ENCODE measurements at places on chromosomes 7 and 10. TPM values are rescaled to one million over a fixed set of nuclear protein-coding genes. Genes with fewer than 3 reads are reported as not detected.
A peak's percentile ranks its signal among the peaks of the same experiment; 100 is the strongest.

- DNase-seq, result no peak
These were observed 54.1 kb downstream of the SRI start for GRCh38 chr7:88165697-88166096.

DNA sequence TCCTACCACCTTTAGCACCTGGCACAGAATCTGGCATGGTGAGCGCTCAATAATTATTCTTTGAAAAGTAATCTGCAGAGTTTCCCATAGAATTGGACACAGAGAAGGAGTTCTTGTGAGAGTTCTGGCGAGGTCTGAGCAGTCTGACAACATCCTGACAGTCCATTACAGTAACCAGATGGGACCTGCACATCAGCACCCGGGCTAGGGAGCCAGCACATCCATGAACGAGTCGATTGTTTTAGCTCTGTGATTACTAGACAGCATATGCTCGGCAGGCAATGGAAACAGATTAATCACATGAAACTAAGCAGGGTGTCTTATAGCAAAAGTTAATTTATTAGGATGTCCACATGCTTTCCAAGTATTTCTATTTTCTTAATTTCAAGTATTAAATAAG is 96.7 kb downstream of the SEMA3D start:
- DNase-seq, result no peak

GRCh38 chr7:28195910-28196620 is 15.5 kb upstream of the JAZF1 start:
- no peak for DNase-seq

GRCh38 chr10:21352886-21353285 is 172.6 kb downstream of the SKIDA1 start:
- DNase-seq, result no peak

- DNase-seq, result no peak
These were observed 780.0 kb downstream of the SORCS1 start for GRCh38 chr10:106384496-106384895.

GRCh38 chr10:124864421-124865193 is 63.0 kb downstream of the ABRAXAS2 start:
- DNase-seq, result peak; percentile 82

- DNase-seq, result no peak
These were observed 32.1 kb upstream of the A1CF start for GRCh38 chr10:50917486-50917885.

- no peak for DNase-seq
These were observed 37.1 kb downstream of the MTURN start for GRCh38 chr7:30171766-30172447.

DNA sequence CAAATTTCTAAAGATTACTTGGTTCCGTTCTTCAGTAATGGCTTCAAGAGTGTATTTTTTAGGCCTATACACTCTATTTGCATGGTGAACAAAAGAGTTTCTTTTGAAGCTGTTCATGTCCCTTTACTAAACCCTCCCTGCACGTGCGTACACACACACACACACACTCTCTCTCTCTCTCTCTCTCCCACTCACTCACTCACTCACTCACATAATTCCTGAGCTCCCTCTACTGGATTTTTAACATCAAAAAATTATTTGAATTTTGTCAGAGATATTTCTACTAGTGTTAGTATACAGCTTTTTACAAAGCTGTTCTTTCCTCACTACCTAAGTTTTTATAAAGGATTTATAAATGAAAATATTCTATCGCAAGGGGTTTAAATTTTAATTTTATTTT is 85.9 kb downstream of the UBE3C start:
- no peak for DNase-seq

DNA sequence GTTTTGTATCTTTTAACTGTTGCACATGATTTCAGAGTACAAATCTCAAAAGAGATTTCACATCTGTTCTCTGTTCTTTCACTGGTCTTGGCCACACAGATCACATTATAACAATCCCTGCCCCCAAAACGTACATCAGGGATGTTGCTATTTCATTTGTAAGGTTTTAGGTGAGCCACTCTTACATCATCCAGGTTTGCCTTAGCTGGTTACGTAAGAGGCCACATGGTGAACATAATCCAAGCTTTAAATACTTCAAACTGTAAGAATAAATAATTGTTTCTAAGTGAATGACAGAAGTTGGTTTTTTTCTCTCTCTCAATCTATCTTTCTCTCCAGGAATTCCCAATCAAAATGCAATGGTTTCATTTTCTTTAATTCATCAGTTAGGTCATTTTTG is 245.9 kb upstream of the HGF start:
- DNase-seq, result no peak

GRCh38 chr7:134176037-134176350 is 48.9 kb downstream of the LRGUK start:
- DNase-seq, result no peak

DNA sequence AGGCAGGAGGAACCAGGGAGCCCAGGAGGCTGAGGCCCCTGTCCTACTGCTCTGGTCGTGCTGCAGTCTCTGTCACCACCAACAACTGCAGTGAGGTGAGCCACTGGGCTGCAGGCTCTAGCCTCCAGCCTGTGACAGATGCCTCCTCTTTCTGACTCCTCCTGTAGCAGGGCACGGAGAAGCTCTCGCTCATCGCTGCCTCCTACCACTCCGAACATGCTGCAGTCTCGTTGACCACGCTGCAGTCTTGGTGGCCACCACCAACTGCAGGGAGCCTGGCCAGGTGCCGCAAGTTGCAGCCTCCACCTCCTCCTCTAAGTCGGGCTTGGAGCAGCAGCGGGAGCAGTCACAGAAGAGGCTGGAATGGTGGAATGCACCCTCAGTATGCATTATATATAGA is 22.1 kb upstream of the VOPP1 start:
- DNase-seq, result no peak

DNA sequence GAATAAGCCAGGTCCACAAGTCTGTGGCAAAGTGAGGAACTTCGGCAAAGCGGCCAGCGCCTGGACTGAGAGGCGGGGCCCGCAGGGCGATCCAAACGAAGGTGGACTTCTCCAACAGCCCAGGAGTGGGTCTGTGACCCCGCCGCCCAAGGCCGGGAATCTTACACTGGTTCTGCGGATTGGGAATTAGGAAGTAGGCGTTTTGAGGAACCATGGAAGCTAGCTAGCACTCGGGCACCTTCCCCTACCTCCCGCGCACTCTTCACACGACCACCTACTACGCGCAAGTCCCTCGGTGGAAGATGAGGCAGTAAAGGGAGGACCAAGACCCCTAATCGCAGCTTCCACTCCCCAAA is 570 bp upstream of the ARF5 start:
- DNase-seq, result no peak

DNA sequence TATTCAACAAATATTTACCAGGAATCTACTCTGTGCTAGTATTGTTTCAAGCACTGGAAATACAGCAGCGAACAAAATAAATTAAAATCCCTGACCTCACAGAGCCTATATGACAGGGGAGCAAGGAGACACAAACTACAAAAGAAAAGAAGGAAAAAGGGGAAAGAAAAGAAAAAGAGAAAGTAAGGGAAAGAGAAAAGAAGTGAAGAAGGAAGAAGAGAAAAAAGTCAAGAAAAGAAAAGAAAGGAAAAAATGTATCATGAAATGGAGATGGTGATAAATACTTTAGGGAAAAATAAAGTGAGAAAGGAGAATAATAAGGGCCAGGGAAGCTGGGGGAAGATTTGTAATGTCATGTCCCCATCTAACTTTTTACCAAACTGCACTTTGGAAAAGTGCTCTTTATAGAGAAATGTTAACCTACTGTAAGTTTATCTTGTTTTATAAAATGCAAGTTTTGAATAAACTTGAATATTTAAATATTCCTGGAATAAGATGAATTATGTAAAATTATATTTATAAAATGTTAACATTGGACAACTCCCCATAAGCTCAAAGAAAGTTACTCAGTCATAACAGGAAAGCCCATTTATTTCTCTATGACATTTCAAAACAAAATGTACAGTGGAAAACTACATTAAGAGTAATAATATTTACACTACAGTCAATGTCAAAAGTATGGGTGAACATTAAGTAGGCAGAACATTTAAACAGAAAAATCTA is 14.7 kb downstream of the C10orf88 start:
- DNase-seq, result no peak

The ICA1 gene
- total RNA-seq, result 74.6 TPM

The CPVL gene
- total RNA-seq, result 15.6 TPM

The OLAH gene
- not detected for total RNA-seq

The WDR86 gene
- 4.3 TPM for total RNA-seq

The TCAF2 gene
- total RNA-seq, result 14.3 TPM

The MRPS33 gene
- total RNA-seq, result 63.8 TPM

The RASA4B gene
- total RNA-seq, result 10.9 TPM
